ENCODE measurements at places on chromosomes 16 and 17.
A peak's percentile ranks its signal among the peaks of the same experiment; 100 is the strongest.

DNA sequence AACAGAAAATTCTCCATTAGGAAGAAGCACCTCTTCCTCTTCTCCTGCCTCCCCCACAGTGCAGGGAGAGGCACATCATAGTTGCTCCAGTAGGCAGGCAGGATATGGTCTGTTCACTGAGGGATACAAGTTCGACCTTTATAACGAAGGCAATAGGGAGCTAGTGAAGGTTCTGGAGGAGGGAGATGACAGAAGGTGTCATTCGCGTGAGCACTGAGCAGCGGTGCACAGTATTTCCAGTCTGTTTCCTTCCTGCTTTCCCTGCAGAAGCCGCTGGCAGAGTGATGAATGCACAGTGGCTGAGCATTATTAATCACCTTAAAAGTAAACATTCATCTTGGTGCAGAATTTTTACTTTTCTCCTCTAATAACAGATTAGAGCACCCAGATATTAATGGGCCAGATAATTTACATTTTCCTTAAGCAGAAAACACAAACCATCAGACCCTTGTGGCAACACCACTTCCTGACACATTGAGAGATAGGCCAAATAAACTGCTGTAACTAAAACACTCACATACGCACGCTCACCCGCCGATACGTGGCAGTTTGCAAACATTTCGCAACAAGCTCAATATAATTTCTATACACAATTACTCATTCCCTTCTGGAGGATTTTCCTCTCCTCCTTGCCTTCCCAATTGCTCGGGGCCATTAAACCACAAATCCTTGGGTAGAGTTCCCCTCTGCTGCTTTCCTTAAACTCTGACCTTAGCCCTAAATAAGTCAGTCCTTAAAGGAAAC, 69.5 kb downstream of the AIPL1 start:
- no peak for DNase-seq

DNA sequence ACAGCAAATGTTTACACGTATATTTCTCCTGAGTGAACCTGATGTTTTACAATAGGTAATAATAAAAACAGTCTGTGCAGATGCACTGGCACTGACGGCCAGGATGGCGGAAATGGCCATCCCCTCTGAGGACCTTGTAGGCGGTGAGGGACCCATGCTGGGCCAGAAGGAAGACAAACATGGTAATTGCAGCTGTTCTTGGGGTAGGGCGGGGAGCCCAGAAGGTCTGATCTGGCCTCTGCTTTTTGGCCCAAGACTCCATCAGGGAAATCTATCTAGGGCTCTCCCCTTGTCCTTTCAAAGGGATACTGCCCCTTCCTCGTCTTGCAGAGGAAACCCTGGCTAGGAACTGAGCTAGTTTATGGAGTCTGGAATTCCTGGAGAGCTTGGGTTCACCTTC, 7.4 kb upstream of the LGALS9 start:
- DNase-seq = no peak

DNA sequence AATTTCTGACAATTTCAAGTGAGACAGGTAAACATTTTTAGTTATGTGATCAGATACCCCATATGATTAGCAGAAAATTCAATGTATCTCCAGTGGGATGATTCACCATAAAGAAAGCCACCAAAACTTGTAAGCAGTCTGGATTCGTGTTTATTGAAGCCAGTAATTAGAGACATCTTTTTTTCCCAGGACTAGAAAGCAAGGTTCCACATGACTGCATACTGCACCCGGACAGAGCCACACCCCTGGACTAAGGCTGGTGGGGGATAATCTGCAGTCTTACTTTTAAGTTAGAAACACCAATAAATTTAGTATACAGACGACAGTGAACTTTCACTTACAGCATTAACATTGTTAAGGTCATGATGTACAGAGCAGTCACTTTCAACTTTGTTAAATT, 24.2 kb upstream of the CMTM4 start:
- no peak for DNase-seq

- no peak for DNase-seq
Observed at GRCh38 chr16:1042049-1042744, 30.4 kb upstream of the SSTR5 start.

DNA sequence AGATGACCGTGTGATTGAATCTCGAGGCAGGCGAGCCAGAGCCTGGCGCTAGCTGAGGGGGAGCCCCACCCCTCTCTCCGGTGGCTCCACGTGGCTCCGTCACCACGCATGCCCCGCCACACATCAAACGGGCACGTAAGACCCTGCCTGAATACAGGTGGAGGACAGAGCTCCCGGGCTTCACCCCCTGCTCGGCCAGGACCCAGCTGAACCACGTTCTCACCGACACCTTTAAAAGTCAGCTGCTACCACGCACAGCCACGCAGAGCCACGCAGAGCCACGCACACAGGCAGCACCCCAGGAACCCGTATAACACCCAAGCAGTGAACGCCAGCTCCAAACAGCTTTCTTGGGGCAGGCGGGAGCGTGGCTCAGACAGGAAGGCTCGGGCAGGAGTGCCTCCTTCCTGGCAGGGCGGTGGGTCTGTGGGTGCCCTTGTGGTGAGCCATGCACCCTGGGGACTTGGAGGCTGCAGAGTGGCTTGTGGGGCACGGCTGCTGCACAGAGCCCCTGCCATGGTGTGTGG, 4.4 kb downstream of the TMEM204 start:
- no peak for DNase-seq

- DNase-seq = no peak
Observed at GRCh38 chr17:82876149-82876548, 36.3 kb upstream of the ZNF750 start.

- DNase-seq = no peak
Observed at GRCh38 chr16:82563401-82563800, 63.4 kb upstream of the CDH13 start.

DNA sequence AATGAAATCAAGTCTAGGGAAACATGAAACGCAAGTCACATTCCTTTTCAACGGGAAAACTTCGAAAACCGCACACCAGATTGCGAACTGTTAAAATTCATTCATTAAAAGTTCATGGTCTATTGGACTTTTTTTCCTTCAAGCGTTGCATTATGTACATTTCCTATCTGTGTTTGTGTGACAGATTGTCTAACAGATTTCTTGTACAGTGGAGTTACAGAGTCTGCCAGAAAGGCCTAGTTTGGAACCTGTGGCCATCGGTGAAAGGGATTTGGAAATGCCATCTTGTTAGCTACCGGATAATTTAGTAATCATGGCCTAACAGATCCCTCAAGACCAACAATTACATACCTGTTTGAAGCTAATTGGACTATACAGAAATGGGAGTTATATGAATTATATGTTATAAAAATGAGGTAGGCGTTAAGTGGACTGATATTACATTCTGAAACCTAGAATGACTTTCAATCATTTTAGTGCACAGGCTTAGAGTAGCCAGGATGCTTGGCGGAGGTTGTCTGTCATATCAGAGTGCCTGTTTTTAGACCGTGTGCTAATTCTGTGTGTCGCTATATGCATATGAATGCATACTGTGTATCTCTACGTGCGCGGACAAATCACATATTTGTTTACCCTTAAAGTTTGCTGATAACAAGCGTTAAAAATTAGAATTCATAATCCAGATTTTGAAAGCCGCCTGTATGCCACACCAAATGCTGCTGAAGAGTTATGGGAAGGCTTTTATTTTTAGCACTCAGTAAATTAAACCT, 885.4 kb upstream of the RBFOX1 start:
- no peak for DNase-seq

GRCh38 chr17:47800686-47801085, 20.9 kb downstream of the OSBPL7 start:
- no peak for DNase-seq

DNA sequence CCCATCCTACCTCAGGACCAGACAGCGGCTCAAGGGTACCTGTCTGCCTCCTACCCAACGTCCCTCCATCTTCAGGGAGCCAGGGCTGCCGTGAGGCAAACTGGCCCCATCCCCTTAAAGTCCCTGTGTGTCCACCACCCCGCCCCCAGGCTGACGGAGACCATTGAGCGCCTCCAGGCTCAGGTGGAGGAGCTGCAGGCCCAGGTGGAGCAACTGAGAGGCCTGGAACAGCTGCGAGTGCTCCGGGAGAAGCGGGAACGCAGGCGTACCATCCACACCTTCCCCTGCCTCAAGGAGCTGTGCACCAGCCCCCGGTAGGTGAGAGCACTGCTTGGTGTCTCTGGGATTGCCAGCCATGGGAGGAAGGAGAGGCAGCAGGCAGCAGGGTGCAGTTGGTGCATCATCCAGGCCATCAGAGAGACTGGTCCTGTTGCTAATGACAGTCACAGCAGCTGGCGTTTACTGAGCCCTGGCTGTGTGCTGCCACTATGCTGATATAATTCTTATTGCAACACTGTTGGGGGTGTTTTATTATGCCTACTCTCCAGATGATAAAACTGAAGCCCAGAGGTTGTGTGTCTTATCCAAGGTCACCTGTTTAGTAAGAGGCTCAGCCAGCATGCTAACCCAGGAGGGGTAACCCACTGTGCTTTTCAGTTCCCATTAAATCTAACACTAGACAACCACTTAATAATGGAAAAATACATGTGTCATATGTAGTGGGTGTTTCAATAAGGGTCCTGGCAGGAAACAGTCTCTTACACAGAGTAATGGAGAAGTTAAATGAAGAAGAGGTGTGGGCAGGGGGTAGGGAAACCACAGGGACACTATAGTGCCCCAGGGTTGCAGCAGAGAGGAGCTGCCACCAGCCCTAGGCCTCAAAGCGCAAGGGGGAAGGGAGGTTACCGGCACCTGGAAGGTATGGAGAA, 10.3 kb upstream of the MRPL58 start:
- DNase-seq = no peak

DNA sequence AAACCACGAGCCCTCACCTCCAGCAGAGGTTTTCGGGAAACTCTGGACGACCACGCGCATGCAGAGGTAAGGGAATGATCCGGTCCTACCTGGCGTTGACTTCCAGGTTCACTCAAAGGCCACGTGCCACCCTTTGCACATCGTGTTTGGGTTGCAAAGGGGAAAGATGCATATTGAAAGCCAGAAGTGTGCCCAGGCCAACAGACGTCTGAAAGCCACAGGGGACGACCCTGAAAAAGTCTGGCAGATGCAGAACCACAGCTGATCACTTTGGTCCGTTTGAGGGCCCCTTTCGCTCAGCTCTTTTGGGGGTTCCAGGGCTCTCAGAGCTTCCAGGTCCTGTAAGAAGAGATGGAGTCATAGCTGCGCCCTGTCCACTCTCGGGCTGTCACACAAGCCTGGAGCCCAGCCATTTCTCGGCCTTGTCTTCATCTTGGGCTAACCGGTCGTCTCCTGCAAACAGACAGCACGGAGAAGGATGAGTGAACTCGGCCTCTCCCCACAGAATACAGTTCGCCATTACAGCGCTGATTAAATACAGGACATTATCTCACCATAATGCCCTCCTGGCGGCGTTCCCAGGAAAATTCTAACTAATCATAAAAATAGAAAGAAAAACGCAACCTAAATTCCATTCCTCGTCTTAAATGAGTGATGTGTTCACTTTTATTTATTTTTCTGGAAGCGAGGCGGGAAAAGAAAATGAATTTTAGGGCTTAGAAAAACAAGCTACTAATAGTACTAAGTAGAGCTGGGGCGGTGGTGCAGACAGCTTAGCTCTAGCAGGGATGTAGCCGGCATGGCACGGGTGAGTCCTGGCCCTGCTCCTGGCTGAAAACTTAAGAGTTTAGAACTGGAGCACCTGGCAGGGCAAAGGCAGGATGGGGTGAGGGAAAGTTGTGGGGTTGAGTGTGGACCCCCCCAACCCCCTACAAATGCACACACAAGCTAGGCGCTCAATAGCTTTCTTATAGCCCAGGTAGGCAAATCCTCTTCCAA, 45.5 kb upstream of the ZFHX3 start:
- peak; percentile 44 for DNase-seq

- peak; percentile 86 for DNase-seq
Observed at GRCh38 chr16:67415872-67416793, at the start of gene ZDHHC1. TSS of gene ZDHHC1 (minus strand) at chr16:67416477. CDS start at chr16:67407775, 8,702 bp downstream.

DNA sequence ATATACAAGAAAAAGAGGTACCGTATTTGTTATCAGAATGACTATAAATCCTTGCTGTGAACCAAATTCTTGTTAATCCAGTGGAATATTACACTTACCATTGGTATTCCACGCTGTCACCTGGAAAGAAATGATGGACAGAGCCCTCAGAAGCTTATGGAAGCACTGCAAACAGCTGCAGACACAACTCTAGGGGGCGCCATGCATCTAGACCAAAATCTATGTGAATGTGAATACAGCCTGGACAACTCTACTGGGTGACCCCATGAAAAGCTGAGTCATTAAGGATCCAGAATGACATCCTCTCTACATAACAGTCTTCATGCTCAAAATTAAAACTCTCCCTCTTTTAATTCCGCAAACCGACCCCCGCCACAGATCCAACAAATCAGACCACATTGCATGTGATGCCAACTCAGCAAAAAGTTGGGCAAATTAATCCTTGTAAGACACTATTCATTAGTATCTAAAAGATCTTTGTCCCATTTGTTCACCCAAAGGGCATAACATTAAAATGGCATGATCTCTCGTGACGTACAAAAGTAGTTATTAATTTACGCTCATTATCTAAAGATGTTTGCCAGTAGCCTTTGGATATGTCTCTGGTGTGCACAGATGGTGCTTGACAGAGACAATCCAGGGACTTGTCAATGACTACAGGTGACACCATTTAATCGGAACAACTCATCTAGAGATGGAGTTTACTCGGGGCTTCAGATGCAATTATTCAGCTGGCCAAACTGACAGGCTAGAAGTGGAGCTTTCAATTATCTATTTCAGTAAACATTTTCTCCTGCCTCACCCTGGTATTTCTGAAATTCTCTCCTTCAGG, 552.7 kb upstream of the PSMD7 start:
- no peak for DNase-seq

GRCh38 chr16:13999895-14000425, 71.2 kb upstream of the MRTFB start:
- no peak for DNase-seq

DNA sequence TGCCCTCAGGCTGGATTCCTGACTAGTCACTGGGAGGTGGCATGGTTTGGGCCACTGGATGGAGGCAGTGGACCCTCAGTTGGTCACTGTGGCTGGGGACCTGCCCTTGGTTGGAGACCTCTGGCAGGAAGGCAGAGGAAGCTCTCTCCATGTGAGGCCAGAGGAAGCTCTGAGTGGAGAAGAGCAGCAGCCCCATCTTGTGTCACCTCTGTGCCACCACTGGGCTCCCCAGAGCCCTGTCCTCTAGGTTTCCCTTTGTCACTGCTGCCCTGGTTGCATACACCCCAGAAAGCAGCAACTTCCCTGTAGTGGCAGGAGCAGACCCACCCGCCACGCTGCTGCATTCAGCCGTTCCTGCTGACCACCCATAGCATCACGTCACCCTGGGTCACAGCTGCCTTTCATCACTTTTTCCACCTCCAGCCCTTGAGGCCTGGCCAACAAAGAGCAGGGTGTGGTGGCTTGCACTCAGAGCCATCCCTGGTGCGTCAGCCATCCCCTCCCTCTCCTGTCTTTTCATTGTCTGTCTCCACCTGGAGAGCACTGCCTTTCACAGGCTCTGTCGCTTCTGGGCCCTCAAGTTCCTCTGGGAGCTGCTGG, 11.9 kb downstream of the CTRL start:
- no peak for DNase-seq

Measured in left hindlimb (tissue), 1 donor.